ENCODE measurements at places on chromosomes 11 and 22.

DNA sequence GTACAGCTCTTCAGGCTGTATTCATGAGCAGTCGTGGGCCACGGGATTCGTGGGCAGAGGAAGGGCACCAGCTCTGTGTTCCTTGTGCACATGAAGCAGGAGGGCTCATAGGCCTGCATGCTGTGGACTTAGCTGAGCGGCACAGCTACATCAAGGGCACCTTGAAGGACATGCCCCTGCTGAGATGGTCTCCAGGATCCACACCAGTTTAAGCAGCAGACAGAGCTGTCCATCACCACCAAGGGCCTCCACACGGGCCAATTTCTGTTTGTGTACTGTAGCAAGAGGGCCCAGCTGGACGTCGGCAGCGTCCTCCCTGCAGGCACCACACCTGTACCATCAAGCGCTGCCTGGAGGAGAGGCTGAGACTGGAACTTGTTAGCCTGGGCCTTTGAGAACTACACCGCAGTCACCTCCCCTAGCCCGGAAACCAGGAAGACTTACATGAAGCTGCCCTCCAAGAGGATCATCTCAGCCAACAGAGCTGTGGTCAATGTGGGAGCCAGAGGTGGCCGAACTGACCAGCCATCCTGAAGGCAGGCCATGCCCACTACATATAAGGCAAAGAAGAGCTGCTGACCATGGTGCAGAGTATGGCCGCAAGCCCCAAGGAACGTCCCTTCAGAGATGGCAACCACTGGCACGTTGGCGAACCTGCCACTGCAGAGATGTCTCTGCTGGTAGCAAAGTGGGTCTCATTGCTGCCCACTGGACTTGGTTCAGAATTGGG, 32.7 kb upstream of the GNB1L start:
- DNase-seq, result no peak

DNA sequence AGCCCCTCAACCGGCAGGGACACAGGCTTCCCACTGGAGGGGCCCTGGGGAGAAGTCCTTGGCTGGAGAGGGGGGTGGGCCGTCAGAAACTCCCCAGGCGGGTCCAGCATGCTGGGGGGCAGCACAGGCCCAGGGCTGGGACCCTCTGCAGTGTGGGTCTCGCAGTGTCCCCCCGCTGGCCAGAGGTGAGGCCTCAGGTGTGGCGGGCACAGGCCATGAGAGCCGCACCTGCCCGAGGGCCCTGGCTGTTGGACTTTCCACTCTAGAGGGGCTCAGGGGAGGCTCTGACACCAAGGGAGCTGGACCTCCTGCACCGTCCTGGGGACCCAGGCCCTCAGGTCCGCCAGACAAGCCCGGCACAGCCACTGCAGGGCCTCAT, 10.7 kb upstream of the PIM3 start:
- no peak for DNase-seq

GRCh38 chr11:13009476-13009920, 382 bp downstream of the RASSF10 start:
- no peak for DNase-seq

- no peak for DNase-seq
Observed at GRCh38 chr11:3802011-3802790, 4.8 kb upstream of the NUP98 start.

GRCh38 chr11:57539342-57539741, 1.9 kb downstream of the SMTNL1 start:
- DNase-seq, result no peak

DNA sequence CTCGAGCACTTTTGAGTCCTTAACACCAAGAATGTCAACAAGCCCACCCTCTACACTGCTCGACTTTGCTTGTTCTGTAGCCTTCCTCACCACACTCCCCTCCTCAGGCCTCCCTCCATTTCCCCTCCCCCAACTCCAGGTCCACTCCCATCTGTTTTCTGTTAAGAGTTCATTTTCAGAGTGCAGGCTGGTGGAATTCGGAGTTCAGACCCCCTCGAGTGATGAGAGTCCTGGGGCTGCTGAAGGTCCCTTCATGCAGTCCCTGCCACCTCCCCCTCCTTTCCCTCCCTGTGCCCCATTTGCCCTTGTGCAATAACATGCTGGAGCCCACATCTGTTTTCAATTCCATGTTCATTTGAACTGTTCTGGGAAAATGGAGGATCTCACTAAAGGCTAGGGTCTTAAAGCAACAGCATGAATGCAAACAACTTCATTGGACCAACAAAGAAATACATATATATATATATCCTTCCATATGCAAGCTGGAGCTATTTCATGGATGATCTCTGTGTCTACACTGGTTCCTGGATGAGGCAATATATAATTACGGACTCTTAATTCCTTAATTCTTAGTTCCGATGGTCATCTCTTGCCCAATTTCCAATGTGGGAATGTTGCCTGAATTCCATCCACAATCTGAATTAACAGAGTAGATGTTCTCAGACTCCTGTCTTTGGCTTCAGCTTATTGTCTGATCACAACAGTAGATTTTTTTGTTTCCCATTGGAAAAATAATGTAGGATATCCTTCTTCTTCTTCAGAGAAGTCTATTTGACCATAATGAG, 340.4 kb downstream of the ETS1 start:
- DNase-seq, result no peak

- no peak for DNase-seq
Observed at GRCh38 chr11:22512457-22512856, 113.2 kb downstream of the FANCF start.

DNA sequence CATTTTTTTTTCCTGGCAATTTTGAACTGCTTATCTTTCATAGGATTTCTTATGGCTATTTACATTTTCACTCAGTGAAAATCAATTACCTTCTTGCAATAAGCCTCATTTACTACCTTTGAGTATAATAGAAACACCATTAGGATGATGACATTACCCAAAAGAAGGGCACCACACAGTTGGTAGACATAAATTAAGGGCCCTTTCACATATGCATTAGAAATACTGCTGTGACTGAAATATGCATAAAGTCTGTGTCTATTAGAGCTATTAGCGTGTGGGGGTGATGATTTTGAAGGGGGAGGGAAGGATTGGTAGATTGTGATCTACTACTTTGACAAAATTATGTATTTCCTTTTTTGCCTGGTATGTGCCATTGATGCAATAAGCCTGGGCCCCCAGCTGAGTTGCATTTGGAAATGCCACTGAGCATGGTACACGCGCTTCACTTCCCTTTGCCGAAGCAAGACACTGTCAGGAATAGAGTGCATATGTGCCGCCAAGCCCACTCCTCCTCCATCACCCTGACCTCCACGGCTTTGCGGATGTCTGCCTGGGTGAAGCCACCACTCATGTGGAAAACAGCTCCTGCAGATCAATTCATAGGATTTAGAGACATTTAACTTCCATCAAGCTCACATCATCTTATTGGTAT, 339.3 kb downstream of the DCDC1 start:
- DNase-seq, result no peak

DNA sequence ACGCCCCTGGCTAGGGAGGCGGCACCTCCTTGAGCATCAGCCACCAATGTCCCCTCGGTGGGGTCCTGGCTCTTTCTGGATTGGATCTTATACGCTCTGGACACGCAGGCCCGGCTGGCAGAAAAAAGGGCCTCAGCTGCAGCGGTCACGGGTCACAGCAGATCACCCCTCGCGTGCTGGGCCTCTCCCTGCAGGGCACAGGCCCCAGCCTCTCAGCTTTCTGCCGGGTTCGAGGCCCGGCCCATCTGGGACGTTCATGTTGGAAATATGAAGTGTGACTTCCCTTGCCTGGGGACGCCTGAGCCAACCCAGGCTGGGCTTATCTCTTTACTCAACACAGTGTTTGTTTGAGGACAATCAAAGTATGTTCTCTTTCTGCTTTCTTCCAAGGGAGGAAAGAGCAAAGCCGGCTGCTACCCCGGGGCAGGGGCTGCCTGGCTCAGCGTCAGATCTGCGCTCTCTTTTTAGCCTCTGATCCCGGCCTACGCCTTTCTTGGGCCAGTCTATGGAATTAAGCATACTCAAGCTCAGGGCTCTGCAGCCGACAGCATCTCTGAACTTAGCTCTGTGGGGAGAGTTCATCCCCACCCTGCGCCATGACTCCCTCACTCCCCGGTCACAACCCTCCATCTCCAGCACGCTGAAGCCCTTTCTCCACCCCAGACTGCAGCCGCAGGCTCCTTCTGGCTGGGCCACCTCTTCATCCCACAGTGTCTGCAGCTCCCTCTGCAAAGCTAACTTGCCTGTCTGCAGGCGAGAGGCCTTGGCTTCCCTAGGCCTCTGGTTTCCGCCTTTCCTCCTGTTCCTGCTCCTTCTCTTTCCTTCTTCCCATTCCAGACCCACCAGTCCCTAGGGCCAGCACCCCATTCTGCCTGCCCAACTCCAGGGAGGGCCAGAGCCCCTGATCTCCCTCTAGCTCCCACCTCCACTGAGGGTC, 38.8 kb downstream of the ADAMTS15 start:
- no peak for DNase-seq

DNA sequence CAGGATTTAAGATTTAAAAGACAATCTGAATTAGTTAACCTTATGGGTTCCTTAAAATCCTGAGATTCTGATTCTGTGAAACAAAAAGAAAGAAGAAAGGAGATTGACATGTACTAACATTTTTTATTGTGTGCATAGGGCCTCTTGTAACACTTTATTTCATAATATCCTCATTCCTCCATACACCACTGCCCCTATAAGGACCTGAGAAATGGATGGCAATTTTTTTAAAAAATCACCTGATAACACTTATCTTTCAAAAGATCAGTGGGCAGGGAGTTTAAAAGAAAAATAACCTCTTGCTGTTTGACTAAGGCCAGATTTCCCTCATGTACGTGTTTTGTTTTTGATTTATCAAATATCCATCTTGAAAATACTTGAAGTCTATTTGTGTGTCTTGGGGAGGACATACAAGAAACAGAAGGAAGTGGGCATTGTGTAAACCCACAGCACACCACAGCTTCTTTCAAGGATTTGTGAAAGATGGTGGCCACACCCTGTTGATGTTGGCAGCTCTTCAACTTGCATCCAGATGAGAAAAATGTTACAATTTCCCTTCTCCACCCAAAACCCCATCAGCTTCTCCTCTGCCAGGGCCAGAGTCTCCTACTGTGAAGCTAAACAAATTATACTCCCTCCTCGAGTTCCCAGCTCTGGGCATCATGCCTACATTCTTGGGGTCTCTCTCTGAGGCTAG, 35.0 kb upstream of the MPEG1 start:
- DNase-seq, result peak; percentile 64

DNA sequence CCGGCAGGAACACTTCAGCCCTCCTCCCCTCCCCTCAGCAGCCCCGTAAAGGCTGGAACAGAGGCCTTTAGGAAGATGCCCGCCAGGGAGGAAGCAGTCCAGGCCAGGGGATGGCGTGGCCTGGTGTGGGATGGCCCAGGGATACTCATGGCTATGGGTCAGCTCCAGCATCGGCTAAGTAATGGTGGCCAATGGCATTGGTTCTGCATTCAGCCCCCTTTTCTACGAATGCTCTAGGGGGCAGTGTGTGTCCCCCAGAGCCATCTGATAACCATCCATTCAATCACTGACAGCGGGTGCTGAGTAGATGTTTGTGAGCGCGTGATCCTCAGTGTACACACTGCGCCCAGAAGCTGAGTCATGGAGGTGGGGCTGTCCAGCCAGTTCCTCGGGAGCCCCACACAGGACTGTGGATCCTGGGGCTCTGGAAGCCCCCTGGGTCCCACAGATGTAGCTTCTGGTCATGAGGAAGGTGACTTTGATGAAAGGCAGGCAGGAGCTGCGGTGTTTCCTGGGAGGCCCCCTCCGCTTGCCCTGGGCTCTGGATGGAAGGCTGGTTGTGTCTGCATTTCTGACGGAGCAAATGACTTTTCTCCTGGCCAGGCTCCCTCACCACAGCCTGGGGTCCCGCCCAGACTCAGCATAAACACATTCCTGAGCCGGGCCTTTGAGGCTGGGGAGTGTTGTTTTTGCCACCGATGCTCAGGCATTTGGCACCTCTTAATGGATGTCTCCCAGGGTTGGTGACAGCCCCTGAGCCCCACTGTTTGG, 46.5 kb downstream of the FBLN1 start:
- DNase-seq, result peak; percentile 73

- no peak for DNase-seq
Observed at GRCh38 chr11:12090061-12090591, 20.3 kb upstream of the MICAL2 start.

- DNase-seq, result no peak
Observed at GRCh38 chr22:46074771-46075551, 75.4 kb upstream of the PPARA start.

- DNase-seq, result no peak
Observed at GRCh38 chr11:44452827-44453572, 112.5 kb upstream of the CD82 start.

GRCh38 chr11:1218788-1219445, 3.9 kb upstream of the MUC5B start:
- no peak for DNase-seq

GRCh38 chr22:41596776-41597634, 7.4 kb upstream of the PMM1 start:
- DNase-seq, result no peak

- no peak for DNase-seq
Observed at GRCh38 chr11:90363739-90364138, 140.9 kb upstream of the CHORDC1 start.

DNA sequence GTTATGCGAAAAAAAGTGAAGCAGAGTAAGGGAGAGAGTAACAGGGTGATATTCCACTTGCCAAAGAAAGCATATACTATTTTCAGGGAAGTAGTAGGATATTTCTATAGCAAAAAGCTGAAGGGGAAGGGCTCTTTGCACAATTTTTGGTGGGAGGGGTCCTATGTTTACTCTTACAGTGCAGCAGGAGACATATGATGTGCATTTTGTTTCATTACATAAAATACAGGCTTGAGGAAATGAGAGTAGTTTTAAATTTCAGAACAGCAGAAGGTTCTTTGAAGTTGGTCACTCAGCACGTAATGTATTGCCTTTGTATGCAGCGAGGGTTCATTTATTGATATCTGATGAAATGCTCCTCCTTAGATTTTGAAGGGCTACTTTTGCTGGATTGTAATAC, 3.1 kb upstream of the PIK3IP1 start:
- no peak for DNase-seq

GRCh38 chr22:42708417-42708816, 12.3 kb downstream of the A4GALT start:
- DNase-seq, result no peak
